Activated CD4-positive, alpha-beta T cell treated with anti-CD3 and anti-CD28 coated beads, Interleukin-2, Interleukin-4, amounts not matched to agents 100 ng/mL and 50 ng/mL, durations not matched to agents 16 hours and 8 hours (primary cell): ENCODE measurements at places on chromosomes 2 and 18.
A peak's percentile ranks its signal among the peaks of the same experiment; 100 is the strongest.

DNA sequence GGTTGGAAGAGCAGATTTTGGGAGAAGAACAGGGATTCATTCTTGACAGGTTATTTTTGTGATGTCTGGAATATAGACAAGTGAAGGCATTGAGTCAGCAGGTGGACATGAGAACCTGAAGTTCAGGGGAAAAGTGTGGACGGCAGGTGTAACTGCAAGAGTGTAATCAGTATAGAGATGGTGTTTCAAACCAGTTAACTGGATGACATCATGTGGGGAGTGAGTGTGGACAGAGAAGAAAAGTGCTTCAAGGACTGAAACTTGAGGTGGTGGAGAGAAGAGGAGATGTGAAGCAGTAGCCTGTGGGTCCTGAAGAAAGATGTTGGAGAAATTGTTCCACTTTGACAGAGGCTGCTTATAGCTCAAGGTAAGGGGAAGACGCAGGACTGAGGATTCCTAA lies 7.1 kb downstream of the IL1RL1 start:
- no peak for DNase-seq

- no peak for DNase-seq
Measured at GRCh38 chr2:215236131-215236530, 75.7 kb upstream of the ATIC start.

DNA sequence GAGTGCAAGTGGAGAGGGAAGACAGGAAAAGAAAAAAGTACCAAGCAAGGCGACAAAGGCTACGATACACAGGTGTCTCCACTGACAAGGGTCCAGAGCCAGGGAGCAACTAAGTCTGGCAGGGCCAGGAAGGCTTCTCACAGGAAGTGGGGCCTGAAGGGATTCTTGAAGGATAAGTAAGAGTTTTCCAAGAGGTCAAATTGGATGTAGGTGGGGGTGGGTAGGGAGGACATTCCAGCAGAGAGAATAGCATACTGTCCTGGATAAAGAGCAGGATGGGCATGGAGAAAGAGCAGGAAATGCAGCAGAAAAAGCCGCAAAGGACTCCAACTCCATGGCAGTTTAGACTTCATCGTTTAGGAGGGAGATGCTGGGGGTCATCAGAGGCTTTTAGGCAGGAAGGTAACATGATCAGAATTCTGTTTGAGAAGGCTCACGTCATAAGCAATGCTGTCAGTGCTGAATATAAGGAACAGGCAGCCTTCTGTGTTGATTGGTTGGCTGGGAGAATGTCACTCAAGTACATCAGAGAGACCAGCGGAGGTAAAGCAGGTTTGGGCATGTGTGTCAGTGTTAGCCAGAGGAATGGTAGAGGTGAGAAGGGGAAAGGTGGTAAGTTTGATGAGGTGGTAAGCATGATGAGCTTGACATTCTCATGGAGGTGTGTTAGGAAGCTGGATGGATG lies 35.1 kb downstream of the ARHGAP25 start:
- no peak for DNase-seq

DNA sequence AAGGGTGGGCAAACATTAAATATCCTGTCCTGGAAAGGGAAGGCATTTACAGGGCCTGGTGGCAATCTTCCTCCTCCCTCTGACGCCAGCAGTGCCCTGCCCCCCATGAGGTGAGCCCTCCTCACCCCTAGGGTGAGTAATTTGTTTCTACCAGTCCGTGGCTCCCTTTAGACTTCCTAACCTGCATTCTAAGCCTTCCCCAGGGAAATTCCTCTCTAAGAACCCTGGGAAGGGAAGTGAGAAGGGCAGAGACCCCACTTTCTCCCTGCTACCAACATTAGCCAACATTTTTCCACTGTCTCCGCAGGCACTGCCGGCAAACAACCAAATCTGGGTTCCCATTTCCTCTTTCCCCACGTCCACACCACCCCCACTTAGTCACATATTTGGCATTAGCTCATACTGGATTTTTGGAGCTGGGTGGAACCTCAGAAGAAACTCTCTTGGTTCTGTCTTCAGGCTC lies 69.3 kb downstream of the NRP2 start:
- no peak for DNase-seq

- no peak for DNase-seq
Measured at GRCh38 chr2:119251652-119252051, 28.0 kb downstream of the STEAP3 start.

DNA sequence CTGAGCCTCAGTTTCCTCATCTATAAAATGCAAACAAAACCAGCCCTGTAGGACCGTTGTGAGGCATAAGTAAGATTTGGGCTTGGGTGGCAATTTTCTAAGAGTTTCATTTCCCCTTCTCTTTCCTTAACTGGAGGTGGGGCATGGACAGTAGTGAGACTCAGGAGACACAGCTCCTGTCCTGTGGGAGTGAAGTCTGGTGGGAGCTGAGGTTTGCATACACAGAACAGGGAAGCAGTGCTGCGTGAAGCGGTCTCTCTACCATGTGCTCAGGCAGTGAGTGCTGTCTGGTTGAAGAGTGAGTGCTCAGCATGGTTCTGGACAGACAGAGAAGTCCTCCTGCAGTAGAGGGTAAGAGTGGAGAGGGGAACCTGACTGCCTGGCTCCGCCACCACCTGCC lies 62.3 kb upstream of the MCFD2 start:
- DNase-seq = no peak

DNA sequence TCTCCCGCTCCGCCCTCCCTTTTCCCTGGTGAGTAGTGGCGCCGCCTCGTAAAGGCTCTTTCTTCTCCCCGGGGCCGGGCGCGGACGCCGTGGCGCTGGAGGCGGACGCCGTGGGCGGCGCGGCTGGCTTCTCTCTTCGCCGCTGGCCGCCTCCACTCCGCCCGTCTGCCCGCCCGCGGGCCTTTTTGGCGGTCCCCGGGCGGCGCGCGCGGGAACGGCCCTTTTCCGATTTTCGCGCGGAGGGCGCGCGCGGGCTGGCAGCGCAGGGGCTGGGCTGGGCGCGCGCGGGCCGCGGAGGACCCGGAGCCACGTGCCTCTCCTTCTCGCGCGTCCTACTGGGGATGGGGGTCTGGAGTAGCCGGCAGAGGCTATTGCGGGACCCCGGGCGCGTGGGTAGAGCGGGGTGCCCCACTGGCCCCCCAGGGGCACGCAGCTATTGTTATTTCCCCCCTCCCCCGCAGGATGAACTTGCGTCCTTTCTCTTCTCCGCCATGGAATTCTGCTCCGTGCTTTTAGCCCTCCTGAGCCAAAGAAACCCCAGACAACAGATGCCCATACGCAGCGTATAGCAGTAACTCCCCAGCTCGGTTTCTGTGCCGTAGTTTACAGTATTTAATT lies 472 bp downstream of the SLC20A1 start:
- no peak for DNase-seq

- no peak for DNase-seq
Measured at GRCh38 chr2:170320948-170321347, 143.0 kb downstream of the MYO3B start.

DNA sequence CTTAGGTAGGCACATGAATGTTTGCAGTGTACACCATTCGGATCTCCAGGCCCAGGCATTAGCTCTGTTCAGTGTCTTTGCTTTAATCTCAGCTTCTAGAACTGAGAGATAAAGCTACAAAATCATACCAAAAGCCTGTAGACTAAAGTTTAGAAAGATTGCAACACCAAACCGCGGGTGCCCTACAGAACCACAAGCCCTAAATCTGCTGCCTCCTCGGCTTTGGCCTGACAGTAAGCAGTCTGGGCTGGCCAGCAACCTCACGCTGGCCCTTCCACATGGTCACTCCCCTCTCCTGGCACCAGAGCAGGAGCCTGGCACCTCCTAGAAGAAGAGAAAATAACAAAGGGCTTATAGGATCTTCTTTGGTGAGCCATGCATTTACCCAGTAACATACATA lies 8.9 kb upstream of the OSR1 start:
- DNase-seq = no peak

DNA sequence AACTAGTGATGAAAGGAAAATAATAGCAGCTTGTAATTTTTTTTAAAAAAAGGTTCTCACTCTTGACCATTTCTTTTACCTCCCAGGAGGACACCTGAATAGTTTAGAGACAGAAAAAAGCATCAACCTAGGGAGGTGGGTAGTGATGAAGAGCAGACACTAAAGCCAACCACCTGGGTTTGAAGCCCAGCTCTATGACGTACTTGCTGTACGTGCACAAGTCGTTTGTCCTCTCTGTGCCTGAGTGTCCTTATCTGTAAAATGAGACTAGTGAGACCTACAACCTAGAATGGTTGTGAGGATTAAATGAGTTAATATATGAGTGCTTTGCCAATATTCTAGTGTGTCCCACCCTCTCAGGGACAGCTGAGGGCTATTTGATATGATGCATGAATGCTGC lies 5.8 kb downstream of the SLC1A4 start:
- no peak for DNase-seq

DNA sequence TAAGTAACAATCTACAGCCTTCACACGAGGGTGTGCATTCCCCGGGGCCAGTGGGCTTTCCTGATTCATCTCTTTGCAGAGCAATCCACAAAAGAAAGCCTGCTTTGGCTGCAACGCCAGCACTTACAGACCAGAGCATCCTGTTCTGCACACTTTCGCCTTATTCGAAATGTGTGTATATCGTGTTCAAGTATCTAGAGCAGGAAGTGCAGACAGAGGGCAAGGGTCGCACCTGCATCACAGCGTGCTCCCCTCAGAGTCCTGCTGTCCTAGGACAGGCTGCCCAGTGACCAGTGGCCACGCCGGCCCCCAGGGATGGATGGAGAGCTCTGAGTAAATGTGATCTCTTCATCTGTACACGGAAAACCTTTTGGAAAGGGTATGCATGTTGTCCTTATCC lies 264.3 kb downstream of the ZNF516 start:
- DNase-seq = no peak

GRCh38 chr18:69664399-69664798 lies 263.7 kb downstream of the DOK6 start:
- DNase-seq = no peak

GRCh38 chr2:200703127-200703925 lies 108.4 kb upstream of the BZW1 start:
- peak; percentile 76 for DNase-seq

DNA sequence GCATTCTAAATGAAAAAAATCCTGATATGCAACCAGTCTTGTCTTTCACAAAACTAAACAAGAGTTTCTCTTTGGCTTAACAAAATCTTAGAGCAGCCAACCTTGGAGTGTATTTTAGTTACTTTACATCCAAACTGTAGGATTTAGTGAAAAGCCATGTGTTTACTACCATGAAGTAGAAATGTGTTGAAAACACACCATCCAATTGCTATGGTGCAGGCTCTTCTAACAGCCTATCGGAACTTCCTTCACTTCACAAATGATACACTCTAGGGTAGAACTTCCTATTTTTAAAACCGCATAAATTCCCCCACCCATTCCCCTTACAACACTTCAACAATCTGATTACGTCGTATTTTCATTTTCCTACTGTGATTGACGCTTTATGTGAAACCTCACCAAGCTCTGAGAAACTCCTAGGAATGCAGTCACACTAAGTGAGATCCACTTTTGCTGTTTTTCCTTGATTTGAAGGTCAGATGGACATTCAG lies 74.4 kb upstream of the MAP4K4 start:
- peak; percentile 20 for DNase-seq

- no peak for DNase-seq
Measured at GRCh38 chr2:200484934-200485333, 24.9 kb downstream of the KCTD18 start.

- DNase-seq = no peak
Measured at GRCh38 chr2:23602116-23602515, 217.1 kb downstream of the KLHL29 start.

DNA sequence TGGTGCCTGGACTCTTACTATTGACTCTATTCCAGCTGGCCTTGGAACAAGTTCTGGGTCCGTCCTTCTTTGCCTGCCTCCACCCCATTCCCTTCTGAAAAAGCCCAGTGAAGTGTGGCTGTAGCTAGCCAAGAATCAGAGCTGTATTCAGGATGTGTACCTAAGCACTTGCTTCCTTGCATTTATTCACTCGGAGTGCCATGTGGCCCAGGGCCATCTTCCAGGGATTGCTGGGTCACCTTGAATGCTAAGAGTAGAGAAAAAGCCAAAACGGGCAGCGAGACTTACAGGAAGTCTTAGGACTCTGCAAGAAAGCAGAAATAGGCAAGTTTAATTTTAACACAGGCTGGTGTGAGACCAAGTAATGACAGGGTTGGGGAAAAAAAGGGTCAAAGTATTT lies 4.1 kb downstream of the ITGA6 start:
- DNase-seq = no peak

- peak; percentile 20 for DNase-seq
Measured at GRCh38 chr2:98909317-98910211, 26.5 kb downstream of the CRACDL start.

GRCh38 chr2:204583773-204584172 lies 38.5 kb downstream of the PARD3B start:
- DNase-seq = no peak

- DNase-seq = peak; percentile 59
Measured at GRCh38 chr2:25341753-25342371, at the start of gene DNMT3A. TSS of gene DNMT3A (minus strand) at chr2:25341925. CDS start at chr2:25313984, 27,941 bp downstream.

DNA sequence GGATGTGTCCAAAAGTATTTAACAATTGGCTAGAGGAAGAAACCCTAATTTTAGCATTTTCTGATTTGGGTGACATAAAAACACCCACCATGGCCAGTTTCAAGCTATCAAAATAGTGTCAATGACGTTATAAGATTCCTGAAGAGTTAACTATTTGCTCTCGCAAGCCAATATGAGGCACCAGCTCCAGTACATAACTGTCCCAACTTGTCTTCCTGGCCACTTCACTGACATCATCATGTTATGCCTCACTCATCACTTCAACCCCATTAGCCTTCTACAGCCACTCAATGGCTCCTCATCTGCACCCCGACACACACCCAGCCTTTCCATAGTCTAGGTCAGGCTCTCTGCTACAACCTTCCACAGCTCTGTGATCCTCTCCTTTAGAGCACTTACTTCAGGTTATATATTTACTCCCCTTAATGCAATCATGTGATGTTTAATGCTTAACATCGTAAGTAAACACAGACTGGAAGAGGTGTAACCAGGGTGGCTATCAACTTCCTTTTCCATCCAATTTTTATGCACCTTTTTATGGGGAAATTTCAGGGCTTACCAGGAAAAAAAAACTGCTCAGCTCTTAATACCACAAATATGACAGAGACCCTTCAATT lies 158.7 kb downstream of the VWC2L start:
- no peak for DNase-seq

- no peak for DNase-seq
Measured at GRCh38 chr2:207491956-207492355, 37.8 kb upstream of the CREB1 start.

- DNase-seq = no peak
Measured at GRCh38 chr2:171287036-171287571, 126.4 kb upstream of the TLK1 start.

DNA sequence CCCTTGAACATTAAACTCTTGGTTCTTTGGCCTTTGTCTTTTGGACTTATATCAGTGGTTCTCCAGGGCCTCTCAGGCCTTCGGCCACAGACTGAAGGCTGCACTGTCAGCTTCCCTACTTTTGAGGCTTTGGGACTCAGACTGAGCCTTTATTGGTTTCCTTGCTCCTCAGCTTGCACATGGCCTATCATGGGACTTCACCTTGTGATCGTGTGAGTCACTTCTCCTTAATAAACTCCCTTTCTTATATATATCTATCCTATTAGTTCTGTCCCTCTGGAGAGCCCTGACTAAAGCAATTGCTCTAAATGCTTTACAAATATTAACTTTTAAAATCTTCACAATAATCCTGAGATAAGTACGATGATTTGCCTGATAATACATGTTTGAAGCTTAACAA lies 353.6 kb upstream of the TRIB2 start:
- no peak for DNase-seq
